ENCODE measurements at places on chromosomes 11 and 22.

GRCh38 chr22:44182588-44183286 lies 2.0 kb downstream of the PARVG start:
- DNase-seq, result peak; percentile 33

DNA sequence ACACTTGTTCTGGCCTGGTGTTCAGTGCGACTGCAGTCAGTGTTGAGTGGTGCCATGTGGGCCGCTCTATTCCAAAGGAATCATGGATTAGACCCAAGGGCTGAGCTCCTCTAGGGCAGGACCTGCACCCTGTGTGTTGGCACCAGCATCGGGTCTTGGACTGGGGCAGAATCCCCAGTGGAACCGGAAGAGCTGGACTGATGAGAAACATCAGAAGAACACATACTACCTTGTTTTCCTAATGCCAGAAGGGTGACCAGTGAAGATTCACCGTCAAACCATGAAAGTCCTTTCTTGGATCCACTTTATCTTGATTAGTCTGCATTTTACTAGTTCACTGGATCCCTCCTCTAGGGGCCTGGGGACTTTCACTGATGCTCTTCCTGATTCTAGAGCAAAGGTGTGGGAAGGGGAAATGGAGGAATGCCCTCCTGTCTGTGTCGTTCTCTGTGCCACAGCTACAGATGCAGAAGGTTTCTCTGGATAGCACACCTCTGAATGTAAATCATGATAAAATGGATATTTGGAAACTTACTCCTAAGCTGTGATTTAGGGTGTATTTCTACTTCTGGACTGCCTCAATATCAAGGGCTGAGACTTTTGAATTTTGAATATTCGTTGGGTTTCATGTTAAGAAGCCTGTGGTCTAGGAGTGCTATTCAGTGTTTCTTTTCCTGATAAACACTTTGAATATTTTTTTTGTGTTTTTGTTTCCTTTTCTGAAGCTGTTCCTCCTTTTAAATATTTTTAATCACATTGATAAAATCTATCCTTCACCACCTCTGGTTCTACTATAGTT lies 11.0 kb upstream of the GLB1L3 start:
- DNase-seq, result no peak

GRCh38 chr11:9847636-9848035 lies 183.8 kb downstream of the SWAP70 start:
- DNase-seq, result no peak

- DNase-seq, result no peak
These were observed 5.6 kb upstream of the ZBED4 start for GRCh38 chr22:49847751-49848689.

DNA sequence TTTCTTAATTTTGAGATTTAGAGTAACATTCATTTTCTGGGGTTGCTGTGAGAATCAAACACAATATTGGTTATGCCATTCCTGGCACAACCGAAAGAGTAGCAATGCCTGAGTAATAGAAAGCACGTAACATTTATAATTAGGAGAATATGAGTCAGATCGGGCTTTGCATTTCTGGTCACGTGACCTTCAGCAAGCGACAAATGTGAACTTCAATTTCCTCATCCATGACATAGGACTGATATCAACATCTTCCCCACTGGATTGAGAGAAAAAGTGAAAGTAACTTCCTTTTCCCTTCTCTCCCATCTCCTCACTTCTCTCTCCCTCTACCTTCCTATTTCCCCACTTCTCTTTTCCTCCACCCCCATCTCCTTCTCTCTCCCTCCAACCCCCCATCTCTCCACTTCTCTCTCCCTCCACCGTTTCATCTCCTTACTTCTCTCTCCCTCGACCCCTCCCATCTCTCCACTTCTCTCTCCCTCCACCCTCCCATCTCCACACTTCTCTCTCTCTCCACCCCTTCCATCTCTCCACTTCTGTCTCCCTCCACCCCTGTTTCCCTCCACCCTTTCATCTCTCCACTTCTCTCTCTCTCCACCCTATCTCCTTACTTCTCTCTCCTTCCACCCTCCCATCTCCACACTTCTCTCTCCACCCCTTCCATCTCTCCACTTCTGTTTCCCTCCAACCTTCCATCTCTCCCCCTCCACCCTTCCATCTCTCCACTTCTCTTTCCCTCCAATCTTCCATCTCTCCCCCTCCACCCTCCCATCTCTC lies 33.5 kb upstream of the CAT start:
- no peak for DNase-seq

- DNase-seq, result no peak
These were observed 29.5 kb downstream of the MOV10L1 start for GRCh38 chr22:50119169-50119767.

DNA sequence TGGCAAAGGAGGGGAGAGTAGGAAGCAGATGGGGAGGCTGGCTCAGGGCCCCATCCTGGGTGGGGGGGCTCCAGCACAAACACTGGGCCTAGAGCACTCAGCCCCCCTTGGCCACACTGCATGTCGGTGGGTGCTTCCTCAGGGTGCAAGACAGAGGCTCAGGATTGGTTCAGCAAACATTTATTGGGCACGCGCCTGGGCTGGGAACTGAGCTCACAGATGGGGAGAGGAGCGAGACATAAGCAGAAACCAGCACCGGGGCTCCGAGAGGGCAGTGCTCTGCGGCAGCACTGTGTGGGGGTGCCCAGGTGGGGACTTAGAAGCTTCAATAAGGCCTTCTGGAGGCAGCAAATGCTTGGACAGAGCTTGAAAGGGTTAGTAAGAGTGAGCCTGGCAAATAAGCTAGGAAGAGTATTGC lies 12.1 kb upstream of the EHD1 start:
- no peak for DNase-seq

- no peak for DNase-seq
These were observed 5.0 kb downstream of the NAGA start for GRCh38 chr22:42065438-42066125.

- DNase-seq, result no peak
These were observed 47.0 kb upstream of the CARS1 start for GRCh38 chr11:3104051-3104714.

DNA sequence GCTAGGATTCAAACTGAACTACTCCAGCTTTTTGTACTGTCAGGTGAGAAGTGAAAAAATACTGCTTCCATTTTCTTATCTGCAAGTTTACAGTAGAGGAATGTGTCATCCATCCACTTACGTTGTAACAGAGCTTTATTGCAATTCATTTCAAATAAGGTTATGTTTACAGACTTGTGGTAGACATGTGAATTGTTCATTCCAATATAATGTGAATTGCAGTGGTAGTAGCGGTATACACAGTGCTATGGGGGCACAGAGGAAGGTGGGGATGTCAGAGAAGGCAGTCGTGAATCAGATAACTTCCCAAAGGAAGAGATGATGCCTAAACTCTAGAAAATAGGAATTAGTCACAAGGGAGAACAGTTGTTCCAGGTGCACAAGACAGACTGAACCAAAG lies 42.5 kb downstream of the CEP57 start:
- no peak for DNase-seq

DNA sequence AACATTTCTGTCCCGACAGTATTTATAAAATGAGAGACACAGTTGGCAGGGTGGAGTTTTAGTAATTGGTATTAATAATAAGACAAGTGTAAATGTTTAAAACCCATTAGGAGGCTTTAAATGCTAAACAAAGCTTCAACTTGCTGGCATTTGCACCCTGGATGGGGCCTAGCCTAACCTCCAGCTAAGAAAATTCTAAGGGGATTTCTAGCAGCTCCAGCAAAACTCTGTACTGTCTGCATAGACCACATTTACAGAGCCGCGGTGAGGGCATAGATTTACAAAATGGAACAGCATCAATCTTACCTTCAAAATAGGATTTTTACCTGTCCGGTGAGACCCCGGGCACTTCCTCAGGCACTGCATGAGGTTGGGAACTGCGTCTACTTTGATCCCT lies 113.9 kb upstream of the ANO1 start:
- DNase-seq, result no peak

DNA sequence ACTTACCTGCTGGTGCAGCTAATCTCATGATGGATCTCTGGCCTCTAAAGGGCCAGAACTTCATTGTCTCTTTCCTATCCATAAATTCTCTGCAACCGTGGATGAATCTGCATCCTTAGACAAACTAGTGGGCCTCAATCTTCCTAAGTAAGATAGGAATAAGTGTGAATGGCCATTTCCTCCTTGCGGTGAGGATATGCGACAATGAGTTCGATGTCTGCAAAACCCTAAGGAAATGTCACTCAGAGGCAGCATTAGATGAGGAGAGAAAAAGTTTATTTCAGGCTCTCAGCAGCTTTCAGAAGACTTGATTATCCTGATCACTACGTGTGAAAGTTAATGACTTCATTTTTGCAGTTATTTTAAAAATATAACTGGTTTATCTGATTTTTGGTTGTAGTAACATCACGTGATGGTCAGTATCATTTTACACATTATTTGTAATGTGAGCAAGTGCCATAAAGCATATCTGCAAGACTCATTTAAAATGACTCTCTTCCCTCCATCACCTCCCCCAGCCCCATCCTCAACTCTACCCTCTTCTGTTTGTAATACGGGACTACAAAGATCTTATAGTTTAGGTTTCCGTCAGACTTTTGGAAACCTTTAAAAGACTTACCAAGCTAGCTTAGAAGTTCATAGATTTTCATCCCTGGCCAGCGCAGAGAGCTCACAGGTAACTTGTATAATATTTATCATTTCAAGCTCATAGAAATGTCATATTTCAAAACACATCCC lies 10.2 kb downstream of the GRAP2 start:
- no peak for DNase-seq

GRCh38 chr11:134861490-134862104 lies 449.6 kb upstream of the B3GAT1 start:
- DNase-seq, result no peak

DNA sequence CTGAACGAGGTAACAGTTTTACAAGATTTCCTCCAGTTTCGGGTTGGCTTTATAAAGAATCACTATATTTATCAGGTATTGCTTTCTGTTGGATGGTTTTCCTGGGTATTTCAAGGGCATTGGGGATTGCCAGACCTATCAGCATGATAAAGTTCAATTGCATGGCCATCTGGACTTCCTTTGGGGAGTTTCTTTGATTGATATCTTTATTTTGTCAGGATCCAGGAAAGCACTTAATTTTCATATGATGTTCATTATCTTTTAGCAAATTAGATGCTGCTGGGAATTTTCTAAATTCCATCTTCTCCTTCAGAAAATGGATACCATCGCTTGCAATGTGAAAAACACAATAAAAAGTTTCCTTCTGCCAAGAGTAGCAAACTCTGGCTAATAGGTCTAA lies 21.2 kb downstream of the RFPL2 start:
- DNase-seq, result no peak

DNA sequence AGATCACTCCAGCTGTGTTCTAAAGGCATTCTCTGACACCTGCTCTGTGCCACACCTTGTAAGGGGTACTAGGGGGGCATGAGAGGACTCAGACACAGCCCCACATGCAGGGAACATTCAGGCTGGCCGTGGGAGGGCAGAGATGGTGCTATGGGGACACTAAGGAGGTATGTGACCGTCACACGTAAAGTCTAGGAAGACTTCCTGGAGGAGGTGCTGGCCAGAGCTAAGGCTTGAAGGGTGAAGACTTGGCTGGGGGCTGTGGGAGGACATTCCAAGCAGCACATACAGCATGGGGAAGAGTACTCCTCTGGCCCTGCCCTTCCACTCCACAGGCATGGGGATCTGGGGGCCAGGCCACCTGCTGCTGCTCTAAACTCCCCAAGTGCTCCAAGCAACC lies 48.5 kb upstream of the TCF20 start:
- no peak for DNase-seq

- DNase-seq, result no peak
These were observed 19.6 kb downstream of the FGF3 start for GRCh38 chr11:69799582-69799981.

- peak; percentile 73 for DNase-seq
These were observed 5.9 kb upstream of the PHF21A start for GRCh38 chr11:46127150-46127638.

GRCh38 chr11:33634291-33634834 lies 66.3 kb downstream of the C11orf91 start:
- no peak for DNase-seq

DNA sequence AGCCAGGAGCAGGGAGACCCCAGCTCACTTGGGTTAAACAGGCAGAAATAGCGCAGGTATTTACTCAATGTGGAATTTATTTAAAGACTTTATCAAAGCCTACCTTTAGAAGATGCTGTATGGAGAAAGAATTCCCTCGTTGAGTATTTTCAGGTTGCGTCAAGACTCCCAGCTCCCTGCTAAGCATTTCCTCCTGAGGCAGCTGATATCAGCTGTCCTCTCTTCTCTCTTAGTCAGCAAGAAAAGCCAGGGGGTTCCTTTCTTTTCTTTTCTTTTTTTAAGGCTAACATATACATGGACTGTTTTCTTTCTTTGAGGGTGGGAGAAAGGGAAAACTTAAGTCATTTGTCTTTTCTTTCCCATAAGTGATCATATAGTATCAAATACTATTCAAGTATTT lies 125.8 kb upstream of the POU2AF2 start:
- no peak for DNase-seq

DNA sequence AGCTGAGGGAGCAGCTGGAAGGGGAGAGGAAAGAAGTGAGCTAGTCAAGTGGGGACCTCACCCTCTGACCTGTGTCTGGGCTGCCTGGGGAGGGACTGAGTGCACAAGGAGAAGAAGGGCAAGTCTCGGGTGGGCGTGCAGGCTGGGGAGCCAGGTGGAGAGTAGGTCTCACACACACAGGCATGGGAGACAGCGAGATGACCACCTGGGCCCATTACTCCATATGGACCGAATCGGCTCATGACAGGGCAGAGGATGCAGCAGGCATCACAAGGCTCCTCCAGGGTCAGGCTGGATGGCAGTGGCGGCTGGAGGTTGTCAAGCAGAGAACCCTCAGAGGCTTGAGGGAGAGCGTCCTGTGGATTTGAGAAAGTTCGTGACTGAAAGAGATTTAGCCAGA lies 63.5 kb downstream of the CEP164 start:
- DNase-seq, result no peak

GRCh38 chr11:91248199-91248807 lies 976.3 kb upstream of the FAT3 start:
- DNase-seq, result no peak

DNA sequence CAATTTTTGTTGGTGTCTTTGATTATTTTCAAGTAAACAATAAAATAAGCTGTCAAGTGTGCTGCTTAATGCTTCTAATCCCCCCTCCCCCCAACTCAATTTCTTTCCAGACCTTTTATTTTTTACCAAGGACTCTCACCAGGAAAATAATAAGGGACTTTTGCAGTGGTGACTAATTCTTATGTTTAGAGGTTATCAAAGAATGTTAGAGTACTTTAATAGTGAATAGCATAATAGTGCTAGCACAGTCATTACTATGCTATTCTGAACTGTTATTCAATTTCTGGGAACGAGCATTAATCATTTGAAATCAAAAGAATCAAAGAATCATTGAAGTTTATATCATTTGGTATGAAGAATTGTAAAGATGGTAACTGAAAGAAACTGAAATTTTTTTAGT lies 251.4 kb downstream of the DDX10 start:
- no peak for DNase-seq

DNA sequence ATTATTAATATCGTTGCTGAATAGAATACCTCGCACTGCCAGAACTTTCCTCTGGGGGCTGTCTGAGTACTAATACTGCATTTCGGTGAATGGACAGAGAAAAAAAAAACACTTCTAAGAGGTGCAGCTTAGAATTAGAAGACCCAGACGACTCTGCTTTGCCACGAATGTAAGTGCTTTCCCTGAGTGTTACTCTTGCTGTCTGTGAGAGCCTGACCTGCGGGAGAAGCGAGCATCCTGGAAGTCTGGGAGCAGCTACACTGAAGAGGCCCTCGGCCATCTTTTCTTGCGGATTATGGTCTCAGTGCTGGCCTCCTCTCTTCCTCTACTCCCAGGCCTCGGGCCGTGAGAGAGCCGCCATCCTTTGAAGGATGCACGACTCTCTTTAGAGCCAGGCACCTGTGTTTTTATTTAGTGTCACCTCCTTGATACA lies 94.9 kb downstream of the SCN3B start:
- no peak for DNase-seq

All from central memory CD4-positive, alpha-beta T cell (primary cell).